DMS 273 treated with DMSO at 0.1 percent for 48 hours (cell line): ENCODE measurements at places on chromosomes 4 and X.

GRCh38 chr4:15552557-15553362, 83.1 kb downstream of the CC2D2A start:
- no peak for DNase-seq

DNA sequence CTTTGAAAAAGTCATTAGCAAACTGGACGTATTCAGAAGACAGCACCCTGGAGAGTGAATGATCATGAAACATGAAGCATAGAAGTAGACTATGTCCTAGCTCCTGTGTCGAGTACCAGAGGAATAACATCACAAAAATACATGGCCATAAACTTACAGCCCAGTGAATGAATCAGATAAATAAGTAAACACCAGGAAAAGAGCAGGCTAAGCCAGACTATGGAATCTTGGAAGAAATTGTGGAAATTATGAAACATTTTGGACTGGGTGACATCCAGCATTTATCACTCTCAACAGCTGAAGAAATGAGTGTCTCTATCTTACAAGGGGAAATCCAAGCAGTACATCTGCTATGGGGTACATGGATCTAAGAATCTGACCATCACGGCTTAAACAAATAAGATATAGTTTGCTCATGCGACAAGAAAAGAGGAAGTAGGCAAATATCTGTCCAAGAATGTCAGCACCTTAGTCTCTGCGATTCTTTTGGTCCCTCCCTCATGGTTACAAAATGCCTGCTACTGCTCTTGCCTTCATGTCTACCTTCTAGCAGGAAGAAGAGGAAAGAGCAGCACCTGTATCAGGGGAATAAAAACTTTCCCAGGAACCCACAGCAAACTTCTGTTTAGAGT, 481.5 kb downstream of the BCOR start:
- DNase-seq = no peak

- DNase-seq = no peak
Observed at GRCh38 chr4:158625544-158625943, 46.1 kb downstream of the C4orf46 start.

DNA sequence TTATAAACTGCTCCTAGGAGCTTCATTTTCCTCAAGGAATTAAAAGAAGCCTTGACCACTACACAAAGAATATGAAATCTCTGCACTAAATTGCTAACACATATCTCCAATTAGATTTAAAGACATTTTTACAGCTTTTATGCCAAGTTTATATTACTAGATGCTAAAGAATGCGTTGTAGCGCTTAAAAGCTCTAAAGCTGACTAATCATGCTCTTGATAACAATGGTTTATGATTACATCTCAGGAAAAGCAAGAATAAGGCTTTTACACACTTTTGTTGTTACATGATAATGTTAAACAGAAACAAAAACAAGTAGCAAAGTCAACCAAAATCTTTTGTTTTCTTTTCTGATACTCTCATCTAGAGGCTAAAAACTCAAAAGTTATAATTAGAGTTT, 44.7 kb downstream of the SLC10A7 start:
- no peak for DNase-seq

DNA sequence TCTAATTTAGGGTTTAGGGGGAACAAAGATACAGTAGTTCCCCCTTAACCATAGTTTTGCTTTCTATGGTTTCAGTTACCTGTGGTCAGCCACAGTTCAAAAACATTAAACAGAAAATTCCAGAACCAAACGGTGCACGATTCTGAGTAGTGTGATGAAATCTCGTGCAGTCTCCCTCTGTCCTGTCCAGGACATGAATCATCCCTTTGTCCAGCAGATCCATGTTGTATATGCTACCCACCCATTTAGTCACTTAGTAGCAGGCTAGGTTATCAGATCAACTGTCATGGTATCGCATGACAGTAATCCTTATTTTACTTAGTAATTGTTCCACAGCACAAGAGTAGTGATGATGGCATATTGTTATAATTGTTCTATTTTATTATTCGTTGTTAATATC, 556.1 kb downstream of the IL1RAPL1 start:
- DNase-seq = no peak

DNA sequence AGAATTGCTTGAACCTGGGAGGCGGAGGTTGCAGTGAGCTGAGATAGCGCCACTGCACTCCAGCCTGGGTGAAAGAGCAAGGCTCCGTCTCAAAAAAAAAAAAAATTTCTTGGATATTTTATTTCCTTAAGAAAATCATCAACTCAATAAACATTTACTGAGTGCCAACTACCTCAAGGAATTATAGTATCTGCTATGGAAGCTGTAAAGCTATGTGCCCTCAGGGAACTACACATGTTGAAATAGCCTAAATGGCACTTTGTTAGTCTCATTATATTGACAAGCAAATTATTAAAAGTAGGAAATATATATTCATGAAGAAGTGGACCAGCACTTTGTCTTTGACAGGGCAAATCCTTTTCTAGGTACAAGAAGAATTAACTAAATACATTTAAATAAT, 40.8 kb downstream of the ELOVL6 start:
- no peak for DNase-seq

DNA sequence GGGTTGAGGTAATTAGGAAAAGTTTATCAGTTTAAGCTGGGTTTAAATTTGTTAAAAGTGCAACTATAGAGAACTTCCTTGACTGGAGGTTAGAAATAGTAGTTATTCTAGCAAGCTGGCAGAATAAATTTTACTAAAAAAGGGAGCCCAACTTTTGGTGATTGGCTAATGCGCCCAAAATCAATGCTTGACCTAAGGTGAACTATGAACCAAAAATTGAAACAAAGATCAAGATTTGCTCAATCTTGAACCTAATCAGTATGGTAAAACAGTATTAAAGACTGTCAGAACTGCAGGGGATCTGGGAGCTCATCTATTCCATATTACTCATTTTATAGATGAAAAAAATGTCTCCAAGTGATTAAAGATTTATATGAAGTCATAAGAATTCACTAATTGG, 6.1 kb upstream of the SPATA18 start:
- DNase-seq = no peak

DNA sequence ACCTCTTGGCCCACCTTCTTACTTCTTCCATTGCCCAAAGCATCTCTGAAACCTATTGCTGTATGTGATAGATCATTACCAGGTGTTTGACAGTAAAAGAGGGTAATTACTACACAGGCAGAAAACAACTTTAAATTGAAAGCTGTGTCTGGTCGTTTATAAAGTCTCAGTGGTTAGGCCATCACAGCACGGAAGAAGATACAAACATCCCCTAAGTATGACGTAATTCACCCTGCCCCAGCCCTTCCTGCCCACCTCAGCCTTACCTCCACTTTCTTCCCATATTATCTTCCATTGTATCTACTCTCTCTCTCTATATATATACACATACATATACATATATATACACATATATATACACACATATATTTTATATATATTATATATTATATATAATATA, 805.8 kb upstream of the PABPC4L start:
- no peak for DNase-seq

DNA sequence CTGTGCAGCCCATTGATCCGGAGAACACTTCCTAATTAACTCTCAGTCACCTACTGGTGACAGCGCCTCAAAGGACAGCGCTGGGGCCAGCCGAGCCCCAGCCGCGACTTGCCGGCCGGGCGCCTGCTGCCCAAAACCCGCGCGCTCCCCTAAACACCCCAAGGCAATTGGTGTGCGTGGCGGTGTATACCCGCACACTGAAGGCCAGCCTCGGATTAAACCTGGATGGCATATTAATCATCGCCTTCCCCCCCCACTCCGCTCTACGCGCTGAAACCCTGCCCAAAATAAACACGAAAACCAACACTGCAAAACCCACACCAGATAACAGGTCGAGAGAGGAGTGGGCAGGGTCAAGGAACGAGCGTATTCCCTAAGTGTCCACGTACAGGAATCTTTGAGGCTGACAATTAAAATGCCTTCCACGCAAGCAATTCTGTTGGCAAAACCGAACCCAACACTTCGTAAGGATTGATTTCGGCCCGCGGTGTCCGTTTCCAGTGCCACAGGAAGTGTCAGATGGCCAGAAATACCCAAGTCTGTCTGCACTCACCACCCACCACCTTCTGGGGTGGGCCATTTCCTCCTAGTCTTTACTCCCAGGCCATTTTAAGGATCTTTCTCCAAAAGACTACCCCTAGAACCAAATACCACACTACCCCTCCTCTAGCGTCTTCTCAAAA, 2.7 kb downstream of the BCOR start:
- DNase-seq = no peak

DNA sequence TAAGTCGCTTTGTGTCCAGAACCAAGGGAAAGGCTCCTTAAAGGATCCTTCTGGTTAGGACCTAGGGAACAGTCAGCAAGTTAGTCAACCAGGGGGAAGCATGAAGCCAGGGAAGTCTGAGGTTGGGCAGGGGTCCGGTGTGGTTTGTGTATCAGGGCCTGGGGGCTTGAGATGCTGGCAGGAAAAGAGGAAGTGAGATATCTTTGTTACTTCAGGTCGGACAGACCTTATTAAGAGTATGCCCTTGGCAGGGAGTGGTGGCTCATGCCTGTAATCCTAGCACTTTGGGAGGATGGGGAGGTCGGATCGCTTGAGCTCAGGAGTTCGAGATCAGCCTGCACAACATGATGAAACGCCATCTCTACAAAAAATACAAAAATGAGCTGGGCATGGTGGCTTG, 52.3 kb upstream of the TRPC5OS start:
- no peak for DNase-seq

- no peak for DNase-seq
Observed at GRCh38 chrX:148728901-148729300, 228.5 kb downstream of the AFF2 start.

DNA sequence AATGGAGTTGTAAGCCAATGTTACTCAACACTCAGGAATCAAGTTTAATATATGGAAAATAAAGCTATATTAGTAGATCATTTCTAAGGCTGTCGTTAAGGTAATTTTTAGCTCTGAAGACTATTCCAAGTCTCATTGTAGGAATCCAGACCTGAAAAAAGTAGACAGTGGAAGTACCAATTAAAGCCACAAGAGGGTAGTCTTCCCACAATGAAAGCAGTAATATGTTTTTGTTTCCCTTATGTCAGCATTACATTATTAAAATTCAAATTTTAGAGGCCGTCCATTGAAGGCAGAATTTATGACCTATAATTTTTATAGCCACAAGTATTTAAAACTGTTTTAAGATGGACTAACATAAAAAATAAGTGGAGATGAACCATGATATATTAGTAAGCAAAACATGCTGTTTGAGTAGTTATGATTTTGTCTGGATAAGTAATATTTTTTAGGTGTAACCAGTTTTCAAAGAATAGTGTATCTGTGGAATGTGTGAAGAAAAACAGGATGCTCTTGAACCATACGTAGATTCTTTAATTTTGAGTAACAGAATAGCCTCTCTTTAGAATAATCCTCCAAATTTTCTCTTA, 372.6 kb upstream of the TECRL start:
- DNase-seq = no peak

GRCh38 chr4:56512166-56512565, 6.6 kb downstream of the ARL9 start:
- no peak for DNase-seq

DNA sequence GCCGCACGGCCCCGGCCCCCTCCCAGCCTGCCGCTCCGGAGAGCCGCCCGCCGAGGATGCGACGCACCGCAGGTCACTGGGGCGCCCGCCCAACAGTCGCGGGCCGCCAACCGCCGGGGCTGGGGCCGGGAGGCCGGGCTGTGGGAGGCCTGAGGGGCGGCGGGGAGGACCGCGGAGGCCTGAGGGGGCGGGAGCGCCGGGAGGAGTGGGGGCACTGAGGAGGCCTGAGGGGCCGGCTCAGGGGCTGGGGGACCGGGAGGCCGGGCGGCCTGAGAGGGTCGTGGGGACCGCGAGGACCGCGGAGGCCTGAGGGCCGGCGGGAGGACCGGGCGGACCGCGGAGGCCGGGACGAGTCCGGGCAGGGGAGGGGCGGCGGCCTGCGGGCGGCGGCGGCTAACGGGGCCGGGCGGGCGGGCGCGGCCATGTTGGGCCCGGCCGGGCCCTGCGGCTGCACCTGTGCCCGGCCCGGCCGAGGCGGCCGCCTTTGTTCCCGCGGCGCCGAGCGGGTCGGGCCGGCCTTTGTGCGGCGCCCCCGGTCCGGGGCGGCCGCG, 353 bp downstream of the NSD2 start:
- DNase-seq = no peak

DNA sequence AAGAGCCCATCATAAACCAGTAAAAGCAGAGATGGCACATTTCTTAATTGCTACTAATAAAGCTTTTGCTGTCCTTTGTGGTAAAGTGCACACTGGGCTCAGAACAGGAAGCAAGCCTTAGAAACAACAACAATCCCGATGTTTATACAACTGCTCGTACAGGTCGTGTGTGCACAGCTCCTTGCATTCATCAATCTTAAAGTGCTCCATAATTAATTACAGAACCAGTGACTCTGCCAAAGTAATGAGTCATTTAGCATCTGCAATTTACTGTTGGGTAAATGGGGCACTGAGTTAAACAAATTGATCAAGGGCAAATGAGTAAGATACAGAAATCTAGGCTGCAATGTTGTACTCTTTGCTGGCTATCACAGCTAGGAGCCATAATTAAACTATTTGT, 61.3 kb upstream of the TXK start:
- no peak for DNase-seq

- DNase-seq = no peak
Observed at GRCh38 chrX:24144528-24144927, 5.0 kb upstream of the ZFX start.

- DNase-seq = no peak
Observed at GRCh38 chrX:36087366-36087765, 167.8 kb downstream of the CFAP47 start.

DNA sequence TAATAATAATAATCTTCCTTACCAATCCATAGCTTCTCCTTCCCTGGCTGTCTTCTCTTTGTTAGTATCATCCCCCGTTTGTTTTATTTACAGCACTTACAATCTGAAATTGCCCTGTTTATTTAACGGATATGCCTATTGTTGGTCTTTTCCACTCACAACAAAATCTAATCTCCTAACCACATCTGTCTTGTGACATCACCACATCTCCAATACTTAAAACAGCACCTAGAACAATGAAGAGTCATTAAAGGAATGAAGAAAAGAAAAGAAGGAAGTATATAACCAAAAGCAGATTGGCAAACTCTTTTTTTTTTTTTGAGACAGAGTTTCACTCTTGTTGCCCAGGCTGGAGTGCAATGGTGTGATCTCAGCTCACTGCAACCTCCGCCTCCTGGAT, 38.7 kb upstream of the JADE1 start:
- no peak for DNase-seq

DNA sequence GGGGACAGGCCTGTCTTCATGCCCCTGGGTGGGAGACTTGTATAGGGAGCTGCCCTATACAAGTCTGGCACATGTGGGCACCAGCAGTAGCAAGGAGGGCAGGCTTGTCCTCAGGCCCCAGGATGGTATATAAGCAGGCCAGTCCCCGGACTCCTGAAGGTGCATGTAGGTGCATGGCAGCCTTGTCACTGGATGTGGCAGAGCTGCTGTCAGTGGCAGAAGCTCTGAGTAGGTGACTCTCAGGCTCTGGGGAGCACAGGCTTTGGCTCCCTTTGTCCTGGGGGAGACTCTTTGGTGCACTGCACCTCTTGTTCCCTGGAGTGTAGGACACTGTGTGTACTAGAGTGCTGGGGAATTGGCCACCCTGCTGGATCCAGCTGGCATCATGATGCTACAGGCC, 376.7 kb upstream of the DIPK2B start:
- DNase-seq = no peak

- DNase-seq = no peak
Observed at GRCh38 chr4:94843216-94843615, 85.5 kb downstream of the BMPR1B start.

- DNase-seq = no peak
Observed at GRCh38 chrX:130592204-130592603, 190.4 kb downstream of the RBMX2 start.
